ENCODE measurements at places on chromosomes 2 and 18. TPM values are rescaled to one million over a fixed set of nuclear protein-coding genes. Genes with fewer than 3 reads are reported as not detected.

Gene RUFY4
- not detected for total RNA-seq

Gene MC4R
- not detected for total RNA-seq

Gene TUBB8B
- 0.24 TPM for total RNA-seq

Gene FKBP7
- 0.43 TPM for total RNA-seq

Gene NPHP1
- 3.4 TPM for total RNA-seq

Gene BZW1
- total RNA-seq = 845 TPM

Gene ATF2
- total RNA-seq = 26.0 TPM

Gene RIT2
- not detected for total RNA-seq

Gene UGT1A4
- 1.3 TPM for total RNA-seq

Gene SLC9A2
- total RNA-seq = under 0.01 TPM

Gene GCG
- not detected for total RNA-seq

Gene WIPF1
- 1.4 TPM for total RNA-seq

Gene ATG4B
- 57.6 TPM for total RNA-seq

Gene CCL20
- total RNA-seq = 158 TPM

Gene DQX1
- 2.8 TPM for total RNA-seq

Gene ATRAID
- 280 TPM for total RNA-seq

Gene NEMP2
- 3.9 TPM for total RNA-seq

Gene ANKAR
- 2.4 TPM for total RNA-seq

Gene PMAIP1
- 45.5 TPM for total RNA-seq

Gene GCKR
- not detected for total RNA-seq

Gene RPS27A
- total RNA-seq = 1,450 TPM

Gene PIEZO2
- total RNA-seq = 0.48 TPM

Gene MDH1B
- total RNA-seq = 0.48 TPM

Gene LYPD6
- 1.7 TPM for total RNA-seq

Gene ALPI
- total RNA-seq = not detected

Gene SERPINB12
- 0.48 TPM for total RNA-seq

Gene TCF7L1
- 0.64 TPM for total RNA-seq

Gene GULP1
- total RNA-seq = 62.7 TPM

Gene FIGN
- total RNA-seq = 0.64 TPM

Gene TRMT61B
- total RNA-seq = 18.1 TPM

Gene ATOH8
- not detected for total RNA-seq

Gene BOLL
- not detected for total RNA-seq

Gene CENPA
- total RNA-seq = not detected

Gene PRKAG3
- not detected for total RNA-seq

Gene HRH4
- total RNA-seq = 0.64 TPM

Gene AFF3
- not detected for total RNA-seq

Gene STARD6
- total RNA-seq = not detected

Gene IL18R1
- total RNA-seq = 5.1 TPM

Gene TXNDC9
- 70.8 TPM for total RNA-seq

Gene SERPINB10
- total RNA-seq = 4.8 TPM

Gene POTEJ
- not detected for total RNA-seq

Gene CCDC121
- total RNA-seq = 0.85 TPM

Gene KCNE4
- total RNA-seq = under 0.01 TPM

Gene COBLL1
- 6.7 TPM for total RNA-seq

Gene GALNT14
- 12.8 TPM for total RNA-seq

Gene ATAD2B
- total RNA-seq = 7.5 TPM

Gene KLHL30
- 0.85 TPM for total RNA-seq

Gene CPLX4
- 0.24 TPM for total RNA-seq
